ENCODE measurements at places on chromosomes 7 and 10.

- peak; percentile 53 for DNase-seq
These were observed 1.8 kb downstream of the DDIT4 start for GRCh38 chr10:72275351-72276012.

GRCh38 chr10:79927111-79927828, 21.6 kb downstream of the SFTPD start:
- DNase-seq, result no peak

DNA sequence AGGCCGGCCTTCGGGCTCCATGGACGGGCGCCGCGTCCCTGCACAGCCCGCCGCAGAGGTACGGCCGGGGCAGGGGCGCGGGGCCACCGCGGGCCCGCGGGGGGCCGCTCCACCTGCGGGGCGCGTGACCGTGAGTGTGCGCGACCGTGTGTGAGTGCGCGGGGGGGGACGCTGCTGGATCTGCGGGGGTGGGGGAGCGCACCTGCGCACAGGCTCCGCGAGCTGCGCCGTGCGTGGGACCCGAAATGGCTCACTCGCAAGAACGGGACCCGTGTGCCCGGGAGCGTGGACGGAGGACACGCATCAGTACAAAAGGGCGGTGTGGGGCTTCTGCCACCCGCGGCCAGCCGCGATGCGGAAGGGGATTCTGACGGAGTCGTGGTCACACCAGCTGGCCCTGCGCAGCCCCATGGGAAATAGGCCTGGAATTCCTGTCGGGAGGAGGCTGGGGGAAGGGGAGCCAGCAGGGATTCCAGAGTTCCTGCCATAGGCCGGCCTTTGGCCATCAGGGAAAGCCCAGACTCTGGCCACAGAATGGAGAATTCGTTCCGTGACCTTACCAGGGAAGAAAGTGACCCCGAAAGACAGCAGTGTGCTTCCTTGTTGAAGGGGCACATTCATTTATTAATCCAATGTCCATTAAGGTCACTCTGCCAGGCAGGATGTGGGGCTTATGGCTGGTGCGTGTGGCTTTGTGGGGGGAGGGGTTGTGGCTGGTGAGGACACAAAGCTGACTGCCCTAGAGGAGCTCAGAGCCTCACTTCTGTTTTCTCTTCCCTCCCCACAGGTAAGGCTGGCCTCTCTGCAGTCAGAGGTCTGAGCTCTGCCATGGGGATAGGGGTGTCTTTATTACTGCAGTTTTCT, 494 bp downstream of the REPIN1 start:
- peak; percentile 83 for DNase-seq

DNA sequence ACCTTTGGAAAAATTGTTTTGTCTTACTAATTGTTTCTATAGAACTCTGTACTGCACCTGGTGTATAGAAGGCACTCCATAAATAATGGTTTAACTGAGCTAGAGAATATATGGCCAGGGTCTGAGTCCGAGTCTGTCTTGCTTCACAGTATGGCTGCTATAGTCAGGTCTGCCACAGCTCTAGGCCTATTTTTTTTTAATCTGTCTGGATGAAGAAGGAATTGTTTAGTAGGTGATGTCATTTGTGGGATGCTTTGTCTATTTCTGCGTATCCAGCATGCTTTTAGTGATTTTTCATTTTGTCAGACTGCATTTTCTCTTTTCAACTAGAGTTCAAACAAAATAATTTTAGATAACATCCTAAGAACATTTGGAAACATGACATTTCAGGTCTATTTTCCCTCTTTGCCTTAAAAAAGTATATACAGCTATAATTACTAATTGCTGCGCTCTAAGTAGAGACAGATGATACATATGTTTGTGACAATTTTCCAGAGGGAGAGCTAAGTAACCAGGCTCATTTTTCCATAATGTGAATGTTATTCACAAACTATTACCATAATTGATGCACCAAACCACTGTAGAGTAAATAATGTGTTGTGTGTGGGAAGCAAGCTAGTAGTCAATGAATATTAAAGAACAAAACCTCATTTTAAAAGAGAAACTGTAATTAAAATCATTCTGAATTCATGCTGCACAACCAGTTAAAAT, 361.7 kb downstream of the AUTS2 start:
- no peak for DNase-seq

- DNase-seq, result no peak
These were observed 18.3 kb upstream of the AGAP5 start for GRCh38 chr10:73716251-73716650.

DNA sequence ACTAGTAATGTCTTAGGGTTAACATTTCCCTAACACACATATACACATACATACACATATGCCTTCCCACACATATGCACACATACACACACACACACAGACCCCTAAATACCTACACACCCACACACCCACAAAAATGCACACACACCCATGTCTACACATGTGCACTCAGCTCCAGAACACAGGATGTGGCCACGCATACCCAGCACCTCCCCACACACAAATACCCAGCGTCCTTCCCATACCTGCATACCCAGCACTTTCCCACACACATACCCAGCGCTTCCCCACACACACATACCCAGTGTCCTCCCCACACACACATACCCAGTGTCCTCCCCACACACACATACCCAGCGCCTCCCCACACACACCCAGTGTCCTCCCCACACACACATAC, 534.9 kb downstream of the DNAJB6 start:
- no peak for DNase-seq

DNA sequence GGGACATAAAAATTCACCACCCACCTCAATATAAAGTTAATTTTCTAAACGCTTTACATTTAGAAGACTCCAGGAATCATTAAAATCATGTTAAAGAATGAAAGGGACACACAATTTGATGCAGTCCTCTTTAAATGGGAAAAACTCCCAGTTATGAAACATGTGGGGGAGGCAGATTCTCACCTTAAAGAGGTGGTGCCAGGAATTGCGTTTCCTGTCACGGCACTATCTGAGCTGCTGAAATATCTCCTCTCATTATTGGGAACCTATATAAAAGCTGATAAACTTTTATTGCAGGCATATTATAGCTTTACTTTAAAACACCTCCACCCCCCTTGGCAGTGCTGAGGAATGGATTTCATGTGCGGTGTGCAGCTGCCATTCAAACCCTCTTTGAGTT, 94.8 kb upstream of the SORCS3 start:
- no peak for DNase-seq

DNA sequence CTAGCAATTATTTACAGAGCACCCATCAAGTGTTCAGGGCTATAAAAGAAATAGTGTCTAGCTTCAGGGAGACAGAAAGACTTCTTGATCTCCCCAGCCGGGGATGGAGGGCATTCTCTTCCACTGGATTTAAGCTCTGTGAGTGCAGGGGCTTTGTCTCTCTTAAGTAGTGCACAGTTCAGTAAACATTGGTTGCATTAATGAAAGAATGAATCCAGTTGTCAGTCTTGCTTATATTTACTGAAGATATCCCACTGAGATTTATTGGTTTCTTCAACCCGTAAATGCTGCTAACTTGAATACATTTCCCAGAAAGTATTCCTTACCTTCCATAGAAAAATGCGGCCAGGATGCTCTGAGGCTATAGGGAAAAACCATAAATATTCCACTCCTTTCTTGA, 41.9 kb downstream of the AUTS2 start:
- no peak for DNase-seq

DNA sequence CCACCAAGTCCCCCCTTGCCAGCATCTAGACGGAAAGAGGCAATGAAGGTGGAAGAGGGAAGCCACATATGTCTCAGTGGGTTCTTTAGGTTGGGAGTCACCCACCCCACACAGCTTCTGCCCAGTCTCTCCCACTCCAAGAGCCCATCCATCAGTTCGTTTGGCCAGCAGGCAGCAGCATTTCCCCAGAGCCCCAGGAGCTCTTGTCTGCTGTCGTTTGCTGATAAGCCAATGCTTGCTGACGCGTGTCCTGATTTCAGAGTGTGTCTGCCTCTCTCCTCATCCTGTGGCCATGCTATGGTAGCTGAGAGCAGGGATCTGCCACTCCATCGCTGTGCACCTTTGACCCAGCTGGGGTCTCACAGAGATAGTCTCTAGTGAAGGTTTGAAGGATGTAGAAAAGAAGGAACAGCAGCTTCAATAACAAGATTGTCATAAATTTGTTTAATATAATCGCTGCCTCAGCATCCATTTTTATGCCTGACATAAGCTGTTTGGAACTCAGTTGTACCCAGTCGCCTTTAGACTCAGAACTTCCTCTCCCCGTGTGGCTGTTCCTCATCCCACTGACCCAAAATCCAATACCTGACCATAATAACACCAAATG, 39.4 kb upstream of the GDF10 start:
- no peak for DNase-seq

DNA sequence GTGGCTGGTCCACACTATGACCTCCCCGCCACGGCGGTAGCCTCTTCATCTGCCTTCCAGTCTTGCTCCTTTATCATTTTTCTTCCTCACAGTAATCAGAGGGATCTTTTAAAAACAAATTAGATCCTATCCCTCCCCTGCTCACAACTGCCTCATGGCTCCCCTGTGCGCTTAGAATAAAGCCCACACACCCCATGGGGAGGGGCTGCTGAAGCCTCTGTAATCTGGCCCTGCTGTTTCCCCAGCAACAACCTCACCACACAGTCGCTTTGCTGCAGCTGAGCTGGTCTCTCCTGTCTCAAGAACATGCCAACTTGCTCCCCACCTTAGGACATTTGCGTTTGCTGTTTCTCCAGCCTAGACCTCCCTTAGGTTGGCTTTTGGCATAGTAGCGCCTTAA, 41.0 kb downstream of the SP8 start:
- DNase-seq, result no peak

DNA sequence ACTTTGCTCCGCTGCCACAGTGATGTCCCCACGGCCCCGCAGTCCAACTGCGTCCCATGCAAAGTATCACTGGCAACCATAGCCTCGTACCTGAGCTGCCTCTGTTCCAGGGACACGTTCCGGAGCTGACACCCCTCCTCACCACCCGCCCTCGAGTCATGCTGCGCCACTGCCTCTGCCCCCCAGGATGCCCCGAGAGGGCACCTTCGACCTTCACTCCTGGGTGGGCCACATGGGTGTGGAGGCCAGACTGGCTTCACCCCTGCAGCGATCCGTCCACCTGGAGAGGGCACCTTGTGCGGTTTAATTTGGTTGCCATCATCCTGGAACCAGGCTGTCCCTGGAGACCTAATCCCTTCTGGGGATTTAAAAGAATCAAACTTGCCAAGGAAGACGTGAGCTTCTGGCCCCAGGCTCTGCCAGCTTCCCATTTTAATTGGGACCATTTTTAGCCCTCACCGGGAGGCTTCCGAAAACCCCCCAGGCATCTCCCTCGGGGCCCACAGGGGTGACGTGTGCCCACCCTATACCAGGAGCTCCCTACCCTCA, 19.2 kb upstream of the TNRC18 start:
- no peak for DNase-seq

GRCh38 chr7:142134909-142135308, 23.4 kb downstream of the MGAM2 start:
- DNase-seq, result no peak

DNA sequence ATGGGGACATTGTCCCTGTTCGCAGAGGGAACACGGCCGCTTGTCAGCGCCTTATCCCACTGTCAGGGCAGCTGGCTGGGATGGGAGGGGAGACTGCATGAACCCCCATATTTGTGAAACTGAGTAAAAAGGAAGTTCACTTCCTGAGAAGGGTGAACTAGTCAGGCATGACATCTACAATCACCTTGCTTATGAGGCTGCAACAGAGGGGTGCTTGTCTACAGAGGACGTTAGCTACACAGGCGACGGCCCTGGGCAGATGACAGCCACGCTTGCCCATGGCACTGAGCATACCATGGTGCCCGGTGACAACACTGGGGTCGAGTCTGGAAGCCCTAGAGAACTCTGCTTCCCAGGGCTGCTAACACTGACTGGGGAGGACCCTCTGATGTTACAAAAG, 46.0 kb upstream of the KDM7A start:
- DNase-seq, result no peak

DNA sequence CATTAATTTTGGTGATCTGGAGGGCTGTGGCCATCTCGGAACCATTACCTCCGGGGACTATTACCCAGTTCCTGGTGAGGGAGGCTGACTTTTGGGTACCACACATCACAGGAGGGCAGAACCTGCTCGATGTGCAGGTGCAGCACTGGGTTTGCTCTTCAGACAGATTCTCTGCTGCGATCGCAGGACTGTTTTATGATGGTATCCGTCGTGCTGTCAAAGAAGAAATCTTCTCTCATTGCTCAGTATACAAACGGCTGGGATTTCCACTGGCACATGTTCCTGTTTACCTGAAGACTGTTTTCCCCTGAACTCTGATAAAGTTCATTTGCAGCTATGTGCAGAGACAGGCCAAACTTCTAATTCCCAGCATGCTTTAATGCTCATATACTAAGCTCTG, 27.2 kb upstream of the SHH start:
- no peak for DNase-seq

GRCh38 chr7:150400008-150400787, 21.1 kb downstream of the ZNF775 start:
- no peak for DNase-seq

DNA sequence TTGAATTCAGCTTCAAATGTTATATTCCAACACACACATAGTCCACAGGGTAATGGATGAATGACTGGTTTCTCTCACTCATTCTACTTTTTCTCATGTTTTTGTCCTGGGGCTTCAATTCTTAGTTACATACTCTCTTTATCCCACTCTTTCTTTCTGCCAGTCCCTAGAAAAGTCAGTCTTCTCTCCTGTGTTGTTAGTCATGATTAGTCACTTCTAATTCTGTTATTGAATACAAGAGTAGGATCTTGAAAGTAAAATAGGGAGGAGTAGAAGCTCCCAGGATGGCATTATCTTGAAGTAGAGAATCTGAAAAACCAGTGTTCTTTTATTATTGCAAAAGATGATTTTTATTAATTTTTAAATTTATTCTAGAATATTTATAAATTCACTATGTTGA, 45.5 kb upstream of the CALCR start:
- no peak for DNase-seq

- DNase-seq, result no peak
These were observed 76.3 kb downstream of the CACNB2 start for GRCh38 chr10:18216482-18216881.

DNA sequence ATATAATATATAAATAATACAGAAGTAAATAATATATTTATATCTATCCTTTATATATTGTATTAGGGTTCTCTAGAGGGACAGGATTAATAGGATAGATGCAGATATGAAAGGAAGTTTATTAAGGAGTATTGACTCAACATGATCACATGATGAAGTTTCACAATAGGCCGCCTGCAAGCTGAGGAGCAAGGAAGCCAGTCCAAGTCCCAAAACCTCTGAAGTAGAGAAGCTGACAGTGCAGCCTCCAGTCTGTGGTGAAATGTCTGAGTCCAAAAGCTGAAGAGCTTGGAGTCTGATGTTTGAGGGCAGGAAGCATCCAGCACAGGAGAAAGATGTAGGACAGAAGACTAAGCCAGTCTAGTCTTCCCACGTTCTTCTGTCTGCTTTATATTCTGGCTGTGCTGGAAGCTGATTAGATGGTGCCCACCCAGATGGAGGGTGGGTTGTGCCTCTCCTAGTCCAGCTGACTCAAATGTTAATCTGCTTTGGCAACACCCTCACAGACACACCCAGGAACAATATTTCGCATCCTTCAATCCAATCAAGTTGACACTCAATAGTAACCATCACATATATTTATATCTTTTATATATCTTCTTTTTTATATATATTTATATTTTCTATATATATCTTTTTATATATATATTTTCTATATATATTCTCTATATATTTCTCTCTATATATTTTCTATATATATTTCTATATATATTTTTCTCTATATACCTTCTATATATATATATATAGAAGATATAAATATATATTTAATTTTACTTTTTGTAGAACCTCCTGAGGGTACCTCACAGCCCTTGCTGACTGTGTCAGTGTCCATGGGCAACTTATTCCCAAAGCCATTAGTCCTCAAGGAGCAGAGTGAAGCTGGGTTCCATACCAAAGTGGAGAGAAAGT, 24.6 kb upstream of the AKR1B10 start:
- no peak for DNase-seq
